ENCODE measurements at places on chromosomes 13 and 19.

GRCh38 chr13:64471916-64472315 lies 2758.2 kb downstream of the PCDH9 start:
- peak; percentile 58 for DNase-seq

DNA sequence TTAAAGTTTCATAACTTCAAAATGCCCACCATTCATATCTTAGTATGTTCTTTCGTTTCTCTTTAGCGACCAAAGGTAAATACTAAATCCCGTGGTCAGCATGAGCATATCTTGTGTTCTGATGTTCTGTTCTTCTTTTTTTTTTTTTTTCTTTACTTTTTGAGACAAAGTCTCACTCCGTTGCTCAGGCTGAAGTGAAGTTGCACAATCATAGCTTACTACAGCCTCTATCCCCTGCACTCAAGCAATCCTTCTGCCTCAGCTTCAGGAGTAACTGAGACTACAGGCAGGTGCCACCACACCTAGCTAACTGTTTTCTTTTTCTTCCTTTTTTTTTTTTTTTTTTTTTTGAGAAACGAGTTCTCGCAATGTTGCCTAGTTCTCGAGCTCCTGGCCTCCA lies 60.9 kb upstream of the ATP12A start:
- no peak for DNase-seq

GRCh38 chr19:35556846-35557538 lies 6.5 kb downstream of the ATP4A start:
- no peak for DNase-seq

DNA sequence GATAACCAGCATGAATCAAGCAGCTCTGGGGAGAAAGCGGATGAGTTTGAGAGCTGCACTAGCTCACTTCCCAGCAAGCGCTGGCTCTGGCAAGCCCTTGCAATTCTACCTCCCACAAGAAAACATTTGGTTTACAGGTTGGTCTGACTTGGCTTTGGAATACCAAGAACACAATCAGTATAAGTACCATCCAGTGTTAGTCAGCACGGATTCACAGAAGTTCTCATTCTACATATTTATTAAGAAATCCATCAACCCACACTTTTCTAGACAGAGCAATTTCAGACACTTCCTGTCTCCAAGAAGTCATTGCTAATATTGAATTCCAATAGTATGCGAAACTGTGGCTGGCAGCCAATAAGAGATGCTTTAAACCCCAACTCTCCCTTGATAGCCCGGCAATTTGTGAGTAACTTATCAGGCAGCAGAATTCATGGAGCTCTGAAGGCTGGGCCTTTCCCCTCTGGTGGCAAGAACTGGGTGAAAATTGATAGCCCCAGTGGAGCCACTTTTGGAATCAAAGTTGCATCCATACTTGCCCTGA lies 59.4 kb upstream of the WASF3 start:
- DNase-seq: no peak

- peak; percentile 92 for DNase-seq
These were observed 61.4 kb downstream of the CCNE1 start for GRCh38 chr19:29873024-29873800.

- no peak for DNase-seq
These were observed 989.9 kb downstream of the OLFM4 start for GRCh38 chr13:54018485-54018884.

DNA sequence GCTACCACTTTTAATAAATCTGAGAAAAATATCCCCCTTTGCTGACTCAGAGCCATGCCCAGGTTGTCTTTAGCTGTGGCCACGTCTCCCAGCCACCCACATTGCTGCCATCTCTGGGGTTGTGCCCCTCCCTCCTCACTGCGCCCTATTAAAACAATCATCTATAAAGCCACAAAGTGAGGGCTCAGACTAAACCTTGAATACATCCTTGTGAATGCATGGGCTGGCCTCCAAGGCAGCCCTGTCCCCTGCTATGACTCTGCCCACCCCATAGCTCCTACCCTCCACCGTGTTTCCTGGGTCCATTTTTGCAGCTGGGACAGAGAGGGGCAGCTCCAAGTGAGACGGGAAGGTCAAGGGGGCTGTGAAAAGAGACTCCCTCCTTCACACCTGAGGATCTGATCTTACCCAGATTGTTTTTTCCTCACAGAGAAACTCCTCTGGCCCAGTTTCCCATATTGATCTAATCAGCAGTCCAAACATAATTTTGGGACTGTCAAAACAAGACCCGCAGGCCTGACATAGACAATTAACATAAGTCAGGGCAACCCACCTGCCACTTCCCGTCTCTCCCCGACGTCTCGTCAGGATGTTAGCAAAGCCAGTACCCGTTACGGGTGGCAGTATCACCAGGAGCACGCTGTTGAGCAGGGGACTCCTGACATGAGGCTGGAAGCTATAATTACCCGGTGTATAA lies 199.0 kb downstream of the KATNAL1 start:
- no peak for DNase-seq

DNA sequence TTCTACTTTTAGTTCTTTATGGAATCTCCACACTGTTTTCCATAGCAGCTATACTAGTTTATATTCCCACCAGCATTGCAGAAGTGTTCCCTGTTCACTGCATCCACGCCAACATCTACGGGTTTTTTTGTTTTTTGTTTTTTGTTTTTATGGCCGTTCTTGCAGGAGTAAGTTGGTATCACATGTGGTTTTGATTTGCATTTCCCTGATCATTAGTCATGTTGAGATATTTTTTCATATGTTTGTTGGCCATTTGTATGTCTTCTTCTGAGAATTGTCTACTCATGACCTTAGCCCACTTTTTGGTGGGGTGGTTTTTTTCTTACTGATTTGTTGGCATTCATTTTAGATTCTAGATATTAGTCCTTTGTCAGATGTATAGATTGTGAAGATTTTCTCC lies 89.7 kb downstream of the FRY start:
- no peak for DNase-seq

GRCh38 chr13:97344265-97345175 lies 89.4 kb upstream of the RAP2A start:
- DNase-seq: peak; percentile 31

- DNase-seq: no peak
These were observed 232.6 kb upstream of the IPO5 start for GRCh38 chr13:97720896-97721295.

DNA sequence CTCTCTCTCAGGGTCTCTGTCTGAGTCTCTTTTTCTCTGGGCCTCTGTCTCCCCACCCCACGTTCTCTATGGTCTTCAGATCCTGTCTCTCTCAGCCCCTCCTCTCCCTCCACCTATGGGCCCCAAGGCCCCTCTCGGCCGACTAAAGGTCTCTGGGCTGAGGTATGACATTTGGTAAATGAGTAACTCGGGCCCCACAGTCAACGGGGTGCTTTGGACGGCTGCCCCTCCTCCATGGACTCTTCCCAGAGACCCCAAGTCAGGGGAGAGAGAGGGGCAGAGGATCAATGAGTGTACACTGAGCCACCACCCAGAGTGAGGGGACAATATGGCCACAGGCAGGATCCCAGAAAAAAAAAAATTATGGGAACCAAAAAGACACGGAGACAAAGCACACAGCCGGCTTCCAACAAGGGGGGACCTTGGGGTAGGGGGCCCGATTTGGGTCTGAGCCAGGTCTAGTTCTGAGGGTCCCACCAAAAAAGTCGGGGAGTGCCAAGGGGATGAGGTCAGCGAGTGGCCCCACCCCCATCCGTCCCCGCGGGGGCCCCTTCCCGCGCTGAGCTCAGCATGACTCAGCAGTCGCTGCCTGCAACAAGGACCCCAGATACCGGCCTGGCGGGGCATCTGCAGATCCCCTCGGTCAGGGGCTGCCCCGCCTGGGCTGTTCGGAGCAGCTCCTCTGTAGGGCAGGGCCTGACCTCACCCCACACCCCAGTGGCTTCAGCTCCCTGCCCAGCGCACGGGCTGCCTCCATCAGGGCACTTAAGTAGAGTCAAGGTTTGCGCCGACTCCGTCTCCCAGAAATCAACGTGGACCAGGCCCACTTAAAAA lies 1.5 kb upstream of the FTL start:
- no peak for DNase-seq

GRCh38 chr13:20192158-20192835 lies 441 bp downstream of the GJB2 start:
- DNase-seq: peak; percentile 10

GRCh38 chr13:95544293-95544692 lies 8.2 kb upstream of the CLDN10 start:
- no peak for DNase-seq

DNA sequence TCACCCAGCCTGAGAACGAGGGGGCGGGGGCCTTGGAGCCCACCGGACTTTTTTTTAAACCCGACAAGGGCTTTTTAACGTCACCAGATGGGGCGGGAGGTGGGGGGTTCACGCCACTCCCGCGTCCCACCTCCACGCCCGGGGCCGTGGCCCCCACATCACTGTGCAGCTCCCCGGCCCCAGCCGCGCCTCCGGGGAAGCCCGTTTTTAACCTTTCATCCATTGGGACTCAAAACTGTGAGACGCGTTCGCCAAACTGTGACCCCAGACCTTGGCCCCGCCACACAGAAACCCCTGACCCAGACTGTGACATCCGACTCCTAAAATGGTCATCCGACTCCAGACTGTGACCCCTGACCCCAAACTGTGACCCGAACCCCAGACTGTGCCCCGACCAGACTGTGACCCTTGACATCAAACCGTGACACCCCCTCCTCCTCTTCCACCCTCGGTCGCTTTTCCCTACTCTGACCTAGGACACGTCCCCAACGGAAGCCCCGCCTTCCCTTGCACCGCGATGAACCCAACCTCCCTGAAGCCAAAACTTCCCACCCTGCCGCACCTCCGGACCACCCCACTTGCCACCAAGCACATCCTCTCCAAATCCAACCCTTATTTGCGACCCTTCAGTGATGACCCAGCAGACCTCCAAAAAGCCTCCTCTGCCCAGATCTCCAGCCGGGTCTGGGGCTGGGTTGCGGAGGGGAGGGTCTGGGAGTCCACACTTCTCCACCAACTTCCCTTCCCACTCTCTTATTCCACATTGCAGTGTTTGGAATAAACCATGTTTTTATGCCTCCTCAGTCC lies 1.5 kb upstream of the GRWD1 start:
- no peak for DNase-seq

GRCh38 chr13:23636360-23636759 lies 66.1 kb downstream of the TNFRSF19 start:
- no peak for DNase-seq

GRCh38 chr13:98476538-98476966 lies 100.4 kb downstream of the STK24 start:
- no peak for DNase-seq

- DNase-seq: no peak
These were observed 23.5 kb downstream of the STARD13 start for GRCh38 chr13:33262062-33262487.

DNA sequence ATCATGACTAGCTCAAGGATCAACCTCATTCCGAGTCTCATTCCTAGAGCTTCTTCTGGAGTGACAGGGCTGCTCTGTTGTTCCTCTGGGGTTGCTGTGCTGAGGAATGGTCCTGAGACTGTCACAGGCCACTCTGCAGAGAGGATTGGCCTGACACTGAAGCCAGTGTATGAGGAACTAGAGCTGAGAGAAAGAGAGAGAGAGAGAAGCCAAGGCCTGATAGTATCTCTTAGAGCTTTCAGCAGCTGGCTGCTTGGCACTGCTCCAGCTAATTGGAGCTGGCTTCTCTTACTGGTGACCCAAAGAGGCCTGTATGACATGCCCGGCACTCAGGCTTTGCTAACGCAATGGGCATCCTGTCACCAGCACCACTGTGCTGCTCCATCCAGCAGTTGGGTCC lies 73.4 kb upstream of the FLT1 start:
- DNase-seq: no peak

DNA sequence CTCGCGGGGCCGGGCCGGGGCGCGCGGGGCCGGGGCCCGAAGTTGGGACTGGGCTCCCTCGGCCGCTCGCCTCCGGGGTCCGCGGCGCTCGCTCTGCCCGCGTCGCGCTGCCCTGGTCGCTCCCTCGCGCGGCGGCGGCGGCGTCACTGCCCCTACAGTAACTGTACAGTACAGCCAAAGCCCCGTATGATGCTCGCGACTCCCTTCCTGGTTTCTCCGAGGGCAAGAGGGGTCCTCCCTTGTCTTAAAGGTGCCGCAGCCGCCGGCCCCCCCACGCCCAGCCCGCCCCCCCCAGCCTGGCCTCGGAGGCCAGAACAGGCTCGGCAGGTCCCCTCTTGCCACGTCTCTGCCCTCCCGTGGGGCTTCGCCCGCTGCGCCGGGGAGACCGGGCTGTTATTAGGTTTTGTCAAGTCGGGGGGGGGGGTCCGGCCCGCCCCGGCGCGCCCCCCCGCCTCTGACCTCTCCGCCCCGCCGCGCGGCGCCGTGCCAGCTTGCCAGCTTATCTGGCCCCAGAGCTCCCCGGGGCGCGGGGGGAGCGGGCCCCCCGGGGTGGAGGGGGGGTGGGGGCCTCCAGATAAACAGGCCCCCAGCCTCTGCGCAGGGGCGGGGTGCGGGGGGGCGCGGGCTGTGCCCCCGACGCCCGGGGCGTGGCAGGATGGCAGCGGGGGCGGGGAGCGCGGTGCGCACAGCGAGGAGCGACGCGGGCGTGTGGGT lies at the start of gene ZBTB7A:
ZBTB7A (minus strand) TSS at position 218 of the 714 bp plus-strand sequence. CDS start 11,667 bp downstream, outside the sequence.
- DNase-seq: peak; percentile 64

- DNase-seq: no peak
These were observed 510.9 kb upstream of the PCDH9 start for GRCh38 chr13:67740871-67741535.

DNA sequence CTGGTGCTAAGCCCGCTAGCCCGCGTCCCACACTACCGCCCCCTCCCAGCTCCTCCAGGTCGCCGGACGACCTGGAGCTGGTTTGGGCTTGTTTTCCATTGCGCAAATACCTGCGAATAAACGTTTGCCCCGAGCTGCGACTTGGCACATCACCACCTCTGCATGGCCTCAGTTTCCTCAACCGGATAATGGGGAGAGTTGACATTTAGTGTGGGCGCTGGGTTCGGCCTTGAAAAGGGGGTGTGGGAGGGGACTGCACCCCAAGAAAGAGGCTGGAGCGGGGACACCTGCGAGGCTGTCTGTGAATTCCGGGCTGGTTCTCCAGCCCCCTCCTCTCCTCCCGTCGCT lies 11.0 kb upstream of the JUND start:
- no peak for DNase-seq

DNA sequence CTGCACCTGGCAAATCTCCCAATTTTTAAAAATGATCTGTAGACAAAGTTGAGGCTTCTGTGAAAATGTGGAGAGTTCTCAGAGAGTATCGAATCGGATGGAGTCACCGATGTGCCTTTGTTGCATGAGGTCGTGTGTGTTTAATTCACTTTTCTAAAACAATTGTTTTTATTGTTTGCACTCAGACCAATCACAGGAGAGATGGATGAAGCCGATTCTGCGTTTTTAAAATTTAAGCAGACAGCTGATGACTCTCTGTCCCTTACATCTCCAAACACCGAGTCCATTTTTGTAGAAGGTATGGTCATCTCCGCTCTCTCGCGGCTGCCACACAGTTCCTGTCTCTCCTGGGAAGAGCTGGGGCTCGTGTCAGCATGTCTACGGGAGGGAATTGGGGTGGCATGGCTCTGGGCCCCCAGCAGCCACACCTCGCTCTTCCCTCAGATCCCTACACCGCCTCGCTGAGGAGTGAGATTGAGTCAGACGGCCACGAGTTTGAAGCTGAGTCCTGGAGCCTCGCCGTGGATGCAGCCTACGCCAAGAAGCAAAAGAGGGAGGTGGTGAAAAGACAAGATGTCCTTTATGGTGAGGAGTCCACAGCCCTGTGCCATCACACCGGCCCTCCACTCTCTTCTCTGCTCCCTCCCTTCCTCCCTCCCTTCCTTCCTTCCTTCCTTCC lies 47.2 kb downstream of the PEX11G start:
- DNase-seq: no peak

Measured in HEK293T (cell line).